GM23248 (cell line): ENCODE measurements at places on chromosomes 3 and 15.

GRCh38 chr3:30610702-30611368, 4.4 kb downstream of the TGFBR2 start:
- no peak for DNase-seq

DNA sequence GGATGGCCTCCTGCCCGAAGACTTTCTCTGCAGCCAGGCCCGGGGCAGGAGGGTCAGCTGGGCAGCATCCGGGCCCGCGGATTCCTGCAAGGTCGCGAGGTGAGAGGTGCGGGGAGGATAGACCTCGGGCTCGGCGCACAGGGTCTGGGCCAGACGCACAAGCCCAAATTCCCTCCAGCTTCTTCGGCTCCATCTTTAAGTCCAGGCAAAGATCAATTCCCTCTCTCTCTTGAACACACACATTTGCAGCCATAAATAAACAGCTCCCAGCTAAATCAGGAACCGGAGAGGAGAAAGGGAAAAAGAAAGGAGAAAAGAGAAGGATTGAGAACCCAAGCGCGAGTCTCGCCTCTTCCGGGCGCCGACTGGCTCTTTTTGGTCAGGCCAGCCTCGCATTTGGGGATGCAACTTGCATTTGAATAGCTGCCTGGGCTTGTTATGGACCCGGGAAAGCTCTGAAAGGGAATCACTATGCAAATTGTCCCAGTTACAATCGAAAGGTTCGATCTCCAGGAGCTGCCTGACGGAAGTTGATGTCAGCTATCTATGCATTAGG, 14.5 kb upstream of the ONECUT1 start:
- DNase-seq = peak; percentile 33

DNA sequence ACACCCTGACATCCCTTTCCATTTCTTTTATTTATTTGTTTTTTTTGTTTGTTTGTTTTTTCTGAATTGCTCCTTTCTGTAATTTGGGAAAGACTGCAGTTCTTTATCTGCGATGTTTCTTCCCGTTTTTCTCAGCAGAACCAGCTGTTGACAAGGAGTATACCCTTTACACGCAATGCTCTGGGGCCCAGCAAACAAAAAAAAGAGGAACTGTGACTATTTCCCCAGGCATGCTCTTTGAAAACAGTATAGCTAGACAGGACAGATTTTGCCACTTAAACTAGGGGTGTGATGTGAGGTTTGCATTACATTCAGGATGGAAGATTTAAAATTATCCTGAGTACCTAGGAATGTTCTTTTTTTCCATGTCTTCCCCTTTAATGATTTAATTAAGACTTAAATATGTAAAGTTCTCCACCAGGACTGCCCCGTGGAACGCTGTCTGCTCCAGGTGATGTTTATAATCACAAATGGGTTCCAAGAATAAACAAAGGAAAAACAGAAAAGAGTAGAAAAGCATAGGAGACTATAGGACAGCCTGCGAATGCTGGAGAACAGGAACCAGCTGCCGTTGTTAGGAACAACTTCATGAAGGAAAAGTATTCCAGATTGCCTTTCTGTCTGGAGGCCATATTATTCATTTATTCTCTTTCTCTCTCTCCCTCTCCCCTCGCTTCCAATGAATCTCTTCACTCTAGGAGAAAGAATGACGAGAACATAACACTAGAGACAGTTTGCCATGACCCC, 43.3 kb downstream of the TGFBR2 start:
- no peak for DNase-seq

DNA sequence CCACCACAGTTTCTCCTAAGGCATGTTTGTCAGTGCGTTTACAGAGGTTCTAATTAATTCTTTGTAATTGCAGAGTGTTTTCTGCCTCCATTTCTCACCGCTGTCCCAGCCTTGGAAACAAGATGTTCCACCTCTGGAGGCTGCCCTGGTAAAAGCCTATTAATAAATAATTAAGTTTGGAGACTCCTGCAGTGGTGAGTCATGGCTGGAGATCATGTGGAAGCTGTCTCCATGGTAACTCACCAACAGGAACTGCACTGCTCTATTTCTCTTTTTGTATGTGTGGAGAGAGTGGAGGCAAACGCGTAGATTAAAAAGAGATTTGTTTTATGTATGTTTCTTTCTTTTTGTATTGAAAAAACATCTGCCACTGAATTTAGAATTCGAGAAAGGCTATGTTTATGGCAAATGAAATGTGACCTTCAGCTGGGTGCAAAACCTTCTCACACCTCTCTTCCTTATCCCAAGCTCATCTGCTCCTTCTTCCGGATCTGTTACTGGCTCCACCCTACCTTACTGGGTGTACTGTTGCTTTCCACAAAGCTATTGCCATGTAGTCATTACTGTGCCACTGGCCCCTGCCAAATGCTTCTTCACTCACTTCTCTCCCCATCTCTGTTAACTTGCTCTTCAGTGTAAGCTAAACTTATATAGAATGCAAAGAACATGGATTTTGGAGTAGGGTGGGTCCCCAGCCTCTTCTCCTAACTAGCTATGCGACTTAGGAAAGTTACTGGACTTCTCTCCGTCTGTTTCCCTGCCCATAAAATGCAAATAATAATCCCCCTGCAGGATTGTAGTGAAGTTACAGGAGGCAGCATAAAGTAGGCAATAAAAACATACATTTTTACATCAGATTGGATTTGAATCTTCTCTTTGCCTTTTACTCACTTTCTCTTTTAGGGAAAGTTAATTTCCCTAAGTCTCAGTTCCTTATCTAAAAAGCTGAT, 778.5 kb downstream of the NTRK3 start:
- DNase-seq = peak; percentile 74

DNA sequence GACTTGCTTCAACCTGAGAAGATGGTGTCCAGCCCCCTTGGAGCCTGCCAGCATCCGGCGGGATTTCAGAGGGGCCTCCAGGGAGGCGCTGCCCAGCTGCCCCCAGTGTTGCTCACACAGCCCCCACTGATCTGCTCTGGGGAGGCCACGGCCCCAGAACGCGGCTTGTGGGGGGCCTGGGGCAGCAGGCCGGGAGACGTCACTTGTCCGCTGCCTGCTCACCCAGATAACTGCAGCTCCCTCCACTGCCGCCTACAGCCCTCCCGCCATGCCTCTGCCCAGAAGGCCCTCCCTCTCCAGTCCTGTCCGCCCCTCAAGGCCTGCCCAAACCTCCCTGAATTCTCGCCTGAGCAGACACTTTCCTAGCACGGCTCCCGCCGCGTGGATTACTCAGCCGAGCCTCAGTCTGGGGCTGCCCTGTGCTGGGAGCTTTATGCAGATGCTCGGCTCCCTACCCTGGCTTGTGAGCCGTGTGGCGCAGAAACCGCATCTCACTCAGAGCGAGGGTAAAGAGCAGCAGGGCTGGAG, 17.2 kb upstream of the ADIPOQ start:
- peak; percentile 83 for DNase-seq

- DNase-seq = no peak
Observed at GRCh38 chr15:25609371-25609770, 170.5 kb upstream of the UBE3A start.

- DNase-seq = no peak
Observed at GRCh38 chr3:111324645-111325044, 217.4 kb upstream of the CD96 start.

GRCh38 chr15:69973102-69973714, 124.5 kb downstream of the TLE3 start:
- DNase-seq = peak; percentile 65

DNA sequence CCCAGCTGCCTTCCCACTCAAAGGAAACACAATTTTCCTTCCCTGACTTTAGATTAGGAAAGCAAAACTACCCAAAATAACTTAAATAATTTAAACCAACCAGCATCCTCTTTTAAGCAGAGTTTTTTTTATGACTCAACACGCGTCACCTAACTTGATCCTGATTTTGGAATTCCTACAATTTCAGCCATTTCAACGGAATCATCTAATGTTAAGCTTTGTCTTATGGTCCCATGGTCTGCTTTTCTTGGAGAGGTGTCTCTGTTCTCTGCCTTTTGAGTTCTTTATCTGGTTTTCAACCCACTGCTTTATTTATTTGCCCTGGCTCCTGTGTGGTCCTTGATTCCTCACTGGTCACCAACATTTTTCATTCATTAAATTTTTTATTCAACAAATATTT, 219.2 kb upstream of the ARHGEF26 start:
- peak; percentile 50 for DNase-seq

- no peak for DNase-seq
Observed at GRCh38 chr3:160224811-160225175, 429 bp upstream of the C3orf80 start.

GRCh38 chr3:155643581-155644165, 101.2 kb downstream of the PLCH1 start:
- no peak for DNase-seq

GRCh38 chr3:14792691-14793121, 26.1 kb upstream of the FGD5 start:
- no peak for DNase-seq

- DNase-seq = peak; percentile 69
Observed at GRCh38 chr3:113212150-113212843, 940 bp downstream of the BOC start.

DNA sequence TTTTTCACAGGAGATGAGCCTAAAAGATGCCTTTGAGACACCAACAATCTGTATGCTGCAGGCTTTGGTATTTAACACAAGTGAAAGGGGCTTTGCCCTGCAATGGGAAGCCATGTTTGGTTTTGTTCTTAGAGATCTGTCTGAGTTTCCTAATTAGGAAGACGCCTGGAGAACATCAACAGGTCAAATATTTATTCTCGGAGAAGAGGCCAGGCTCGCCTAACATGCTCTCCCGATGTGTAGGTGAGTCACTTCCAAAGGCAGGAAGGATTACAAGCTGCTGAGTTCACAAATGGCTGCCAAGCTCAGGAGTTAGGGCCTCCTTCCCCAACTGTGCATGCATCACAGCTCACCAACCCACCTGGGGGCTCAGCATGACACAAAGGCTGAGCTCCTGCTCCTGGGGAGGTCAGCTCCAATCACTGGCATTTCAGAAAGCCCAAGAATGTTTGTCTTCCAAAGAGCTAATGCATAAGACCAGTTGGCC, 119.5 kb upstream of the PRICKLE2 start:
- peak; percentile 93 for DNase-seq

DNA sequence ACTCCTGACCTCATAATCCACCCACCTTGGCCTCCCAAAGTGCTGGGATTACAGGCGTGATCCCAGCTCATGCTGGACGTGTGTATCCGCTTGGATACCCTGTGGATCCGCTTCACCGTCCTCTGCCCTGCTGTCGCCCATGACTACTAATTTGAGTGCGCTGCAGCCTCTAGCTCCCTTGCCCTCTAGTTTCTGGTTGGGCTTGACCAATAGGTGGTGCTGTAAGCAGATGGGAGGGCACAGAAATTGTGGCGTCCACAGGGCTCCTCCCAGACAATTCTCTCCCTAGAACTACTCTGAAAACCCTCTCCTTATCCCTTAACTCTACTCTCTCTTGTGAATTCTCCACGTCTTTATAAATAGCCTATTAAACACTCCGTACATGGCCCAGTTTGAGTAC, 36.2 kb downstream of the ZPLD1 start:
- no peak for DNase-seq

DNA sequence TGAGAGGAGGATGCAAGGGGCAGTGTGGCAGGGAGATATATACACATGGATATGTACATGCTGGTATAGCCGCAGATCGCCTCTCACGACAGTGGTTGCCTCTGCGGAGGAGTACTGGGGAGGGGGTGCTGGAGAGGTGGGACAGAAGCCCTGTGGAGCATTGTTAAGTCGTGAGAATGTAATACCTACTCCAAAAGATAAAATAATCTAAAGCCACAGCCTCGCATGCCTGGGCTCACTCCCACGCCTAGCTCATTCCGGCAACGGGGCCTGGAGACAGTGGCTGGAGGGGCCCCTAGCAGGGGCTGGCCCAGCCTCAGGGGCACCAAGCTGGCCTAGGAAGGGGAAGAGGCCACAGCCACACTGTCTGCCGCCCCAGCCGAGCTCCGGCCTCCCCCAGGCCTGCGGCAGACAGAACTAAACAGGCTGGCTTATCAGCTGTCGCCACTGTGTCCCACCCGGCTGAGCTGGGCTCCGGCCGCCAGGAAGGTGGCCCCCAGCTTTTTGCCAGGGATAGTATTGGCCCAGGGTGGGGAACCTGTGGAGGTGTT, 65.1 kb upstream of the LCTL start:
- no peak for DNase-seq

DNA sequence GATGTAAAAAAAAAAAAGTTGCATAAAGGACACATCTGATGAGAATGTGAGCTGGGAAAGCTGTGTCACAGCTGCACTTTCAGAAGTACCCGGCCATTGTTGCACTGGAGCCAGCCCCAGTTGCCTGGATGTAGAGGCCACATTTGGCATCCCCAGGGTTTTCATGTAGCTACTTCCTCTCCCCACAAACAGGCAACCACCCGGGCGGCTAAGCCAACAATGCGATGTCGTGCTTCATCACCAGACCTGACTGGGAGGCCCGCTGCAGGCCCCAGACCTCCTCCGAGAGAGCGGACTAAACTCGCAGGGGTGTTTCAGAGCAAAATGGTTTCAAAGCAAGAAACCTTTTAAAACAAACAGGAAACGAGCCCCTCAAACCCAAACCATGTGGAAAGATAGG, 142.3 kb downstream of the TMCO5A start:
- no peak for DNase-seq

DNA sequence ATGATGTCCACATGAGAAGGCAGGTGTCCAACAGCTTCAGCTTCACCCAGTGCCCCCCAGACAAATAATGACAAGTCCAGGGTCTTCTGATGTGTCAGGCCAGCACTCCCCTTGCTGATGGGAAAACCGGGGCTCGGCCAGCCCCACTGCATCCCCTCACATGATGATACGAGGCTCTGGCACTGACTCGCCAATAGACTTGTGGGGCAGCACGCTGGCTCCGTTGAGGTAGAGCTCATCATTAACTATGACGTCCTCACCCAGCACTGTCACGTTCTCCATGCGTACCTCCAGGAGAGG, 2.1 kb upstream of the AMIGO3 start:
- no peak for DNase-seq

DNA sequence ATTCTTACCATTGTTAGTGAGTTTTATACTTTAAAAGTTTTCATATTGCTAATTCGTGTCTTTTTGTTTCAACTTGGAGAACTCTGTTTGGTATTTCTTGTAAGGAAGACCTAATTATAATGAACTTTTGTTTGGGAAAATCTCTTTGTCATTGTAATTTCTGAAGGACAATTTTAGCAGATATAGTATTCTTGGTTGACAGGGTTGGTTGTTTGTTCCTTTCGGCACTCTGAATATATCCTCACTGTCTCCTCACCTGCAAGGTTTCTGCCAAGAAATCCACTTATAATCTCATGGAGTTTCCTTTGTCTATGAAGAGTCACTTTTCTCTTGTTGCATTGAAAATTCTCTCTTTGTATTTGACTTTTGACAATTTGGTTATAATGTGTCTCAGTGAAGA, 225.2 kb upstream of the NR2E3 start:
- DNase-seq = no peak

- DNase-seq = no peak
Observed at GRCh38 chr15:31230630-31231485, 95.8 kb upstream of the KLF13 start.

- no peak for DNase-seq
Observed at GRCh38 chr3:149647812-149648211, 10.0 kb downstream of the WWTR1 start.

DNA sequence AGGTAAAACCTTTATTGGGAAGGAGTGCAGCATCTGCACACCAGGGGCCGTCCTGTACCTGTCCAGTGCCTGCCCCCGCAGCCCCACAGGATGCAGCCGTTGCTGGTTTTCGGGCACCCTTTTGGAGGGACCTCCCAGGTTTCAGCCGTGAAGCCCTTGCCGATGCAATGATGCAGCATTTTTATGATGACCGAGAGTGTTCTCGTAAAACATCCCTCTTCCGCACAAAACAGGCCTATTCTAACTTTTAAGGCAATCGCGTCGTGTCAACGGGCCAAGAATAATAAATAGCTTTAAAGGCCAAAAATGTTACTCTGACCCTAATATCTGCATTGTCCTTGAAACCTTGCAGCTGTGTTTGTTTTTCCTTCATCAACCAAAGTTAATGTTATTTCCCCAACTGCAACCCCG, 126.1 kb downstream of the LRRK1 start:
- DNase-seq = no peak
